ENCODE measurements at places on chromosomes 16 and 17.

DNA sequence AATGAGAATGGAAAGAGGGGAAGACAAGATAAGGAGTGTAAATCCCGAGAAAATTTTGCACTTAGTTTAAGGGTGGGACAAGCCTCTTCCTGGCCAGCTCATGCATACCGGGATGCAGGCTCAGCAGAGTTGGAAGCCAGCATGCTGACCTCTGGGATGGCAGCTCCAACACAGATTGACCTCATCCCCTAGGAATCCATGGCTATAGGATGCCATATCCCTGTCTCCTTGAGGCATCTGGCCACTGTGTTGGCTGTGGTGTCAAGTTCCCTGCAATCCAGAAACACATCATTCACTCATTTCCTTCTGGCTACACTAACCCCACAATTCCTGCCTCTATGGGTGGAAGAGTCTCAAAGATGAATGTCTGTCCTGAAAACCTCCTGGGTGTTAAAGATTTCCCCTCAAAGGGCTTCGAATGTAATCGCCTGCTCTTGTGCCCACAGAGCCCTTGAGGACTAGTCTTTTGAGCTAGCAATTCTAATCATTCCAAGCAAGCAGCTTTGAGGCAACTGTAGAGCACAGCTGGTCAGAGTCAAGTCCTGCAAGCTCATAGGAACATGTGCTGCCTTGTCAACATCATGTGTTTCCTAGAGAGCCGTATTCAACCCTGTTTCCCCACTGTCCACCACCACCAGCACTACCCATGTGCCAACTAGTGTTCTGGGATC lies 141.4 kb downstream of the PMP22 start:
- no peak for DNase-seq

- DNase-seq = no peak
These were observed 13.3 kb upstream of the COG7 start for GRCh38 chr16:23466162-23466885.

- no peak for DNase-seq
These were observed 222.5 kb downstream of the FOXL1 start for GRCh38 chr16:86800894-86801293.

DNA sequence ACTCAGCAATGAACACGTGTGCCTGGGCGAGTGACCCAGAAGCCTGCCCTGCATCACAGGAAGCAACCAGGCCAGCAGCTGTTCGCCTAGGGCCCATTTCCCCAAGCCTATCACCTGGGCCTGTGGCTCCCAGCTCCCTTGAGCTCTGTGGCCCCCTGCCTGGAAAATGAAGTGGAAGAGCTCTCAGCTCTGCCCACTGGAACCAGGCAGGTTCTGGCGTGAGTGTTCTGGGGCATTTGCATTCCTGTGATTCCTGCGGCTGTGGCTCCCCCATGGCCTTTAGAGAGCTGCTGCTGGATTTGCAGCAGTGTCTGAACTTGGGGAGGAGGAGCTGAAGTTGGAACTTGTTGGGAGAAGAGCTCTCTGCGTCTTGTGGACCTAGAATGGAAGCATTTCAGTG lies 22.8 kb downstream of the PGS1 start:
- no peak for DNase-seq
